ENCODE measurements at places on chromosomes 3 and 15.

- no peak for DNase-seq
Measured at GRCh38 chr3:14967285-14967684, 19.9 kb downstream of the NR2C2 start.

GRCh38 chr3:56783644-56784447, 17.9 kb downstream of the ARHGEF3 start:
- DNase-seq = peak; percentile 66

DNA sequence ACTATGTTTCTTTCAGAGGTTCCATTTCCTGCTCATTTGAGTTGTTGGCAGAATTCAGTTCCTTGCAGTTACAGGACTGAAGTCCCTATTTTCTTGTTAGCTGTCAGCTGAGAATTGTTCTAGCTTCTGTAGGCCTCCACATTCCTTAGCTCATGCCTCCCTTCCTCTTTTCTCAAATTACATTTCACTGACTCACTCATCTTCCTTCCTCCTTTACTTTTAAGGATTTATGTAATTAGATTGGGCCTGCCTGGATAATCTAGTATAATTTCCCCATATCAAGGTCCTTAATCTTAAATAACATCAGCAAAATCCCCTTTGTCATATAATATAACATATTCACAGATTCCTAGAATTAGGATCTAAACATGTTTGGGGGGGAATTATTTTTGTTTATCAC, 40.6 kb upstream of the RBMS3 start:
- no peak for DNase-seq

DNA sequence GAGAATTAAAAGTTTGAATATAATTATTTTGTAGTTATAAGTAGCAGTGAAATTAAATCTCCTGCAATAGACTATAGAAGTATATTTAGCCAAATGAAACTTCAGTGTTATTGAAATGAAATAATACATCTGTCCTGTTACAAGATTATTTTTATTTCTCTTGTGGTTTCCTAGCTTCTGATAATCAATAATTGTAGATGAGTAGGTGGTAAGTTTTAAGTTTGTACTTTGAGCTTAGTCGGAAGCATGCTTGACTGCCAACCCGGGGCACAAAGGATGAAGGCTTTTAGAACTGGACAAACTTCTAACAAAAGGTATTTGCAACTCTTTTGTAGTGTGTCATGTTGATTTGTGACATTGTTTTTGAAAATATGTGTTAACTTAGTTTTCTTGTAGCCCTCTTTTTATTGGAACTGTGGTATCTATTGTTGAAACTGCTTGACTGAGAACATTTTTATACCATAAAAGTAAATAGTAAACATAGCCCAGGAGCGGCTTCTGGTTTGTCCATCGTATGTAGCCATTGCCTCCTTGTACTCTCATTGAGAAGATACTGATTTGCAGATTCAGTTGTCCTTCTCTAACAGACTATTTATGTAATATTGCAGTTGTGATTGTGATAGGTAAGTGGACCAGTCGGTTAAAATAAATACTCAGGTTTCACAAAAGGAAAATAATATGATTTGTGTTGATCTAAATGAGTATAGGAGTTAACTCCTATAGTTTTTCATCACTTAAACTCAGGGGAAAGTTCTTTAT, 2.9 kb downstream of the CTNNB1 start:
- no peak for DNase-seq

GRCh38 chr3:127395663-127396355, 108.0 kb upstream of the PRR20G start:
- DNase-seq = no peak

GRCh38 chr3:11779626-11780025, 67.1 kb downstream of the TAMM41 start:
- DNase-seq = no peak

DNA sequence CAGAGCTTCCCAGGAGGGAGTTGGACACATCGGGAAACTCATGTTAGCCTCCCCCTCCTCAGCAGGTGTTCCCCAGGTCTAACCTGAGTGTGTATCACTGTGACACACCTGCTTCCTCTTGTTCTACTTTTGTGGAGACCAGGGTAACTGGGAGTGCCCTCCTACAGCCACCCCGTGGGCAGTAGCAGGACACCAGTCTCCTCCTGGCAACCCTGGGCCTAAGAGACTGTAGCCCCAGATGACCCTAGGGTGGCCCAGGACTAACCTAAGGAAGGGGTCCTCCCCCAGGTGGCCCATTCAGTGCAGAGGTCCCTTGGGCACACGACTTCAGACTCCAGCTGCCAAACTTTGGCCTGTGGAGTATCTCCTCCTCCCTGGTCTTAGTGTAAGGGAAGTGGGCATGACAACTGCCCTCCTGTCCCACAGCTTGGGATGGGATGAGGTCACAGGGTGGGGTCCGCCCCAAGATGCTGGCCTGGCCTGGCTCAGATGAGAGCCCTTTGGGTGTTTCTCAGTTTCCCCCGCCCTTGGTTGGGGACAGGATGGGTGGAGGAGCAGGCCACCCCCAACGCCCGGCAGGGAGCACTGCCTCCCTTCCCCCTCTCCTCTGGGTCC, 4.8 kb downstream of the CSK start:
- no peak for DNase-seq

DNA sequence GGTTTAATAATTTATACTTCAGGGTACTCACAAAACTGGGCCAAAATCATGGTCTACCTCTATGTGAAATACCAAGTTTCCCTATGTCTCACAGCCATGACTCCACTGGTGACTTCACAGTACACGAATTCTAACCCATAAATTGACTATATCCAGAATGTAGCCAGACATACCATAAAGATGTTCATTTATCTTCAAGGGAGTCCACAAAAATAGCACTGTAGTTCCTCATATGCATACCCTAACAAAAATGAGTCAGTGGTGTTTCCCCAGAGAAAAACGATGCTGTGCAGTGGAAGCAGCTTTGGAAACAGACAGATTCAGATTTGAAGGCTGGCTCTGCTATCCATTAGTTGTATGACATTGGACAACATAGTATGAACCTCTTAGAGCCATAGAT, 438.8 kb downstream of the FHIT start:
- no peak for DNase-seq

- no peak for DNase-seq
Measured at GRCh38 chr3:56137415-56137814, 330.9 kb downstream of the ERC2 start.

- no peak for DNase-seq
Measured at GRCh38 chr3:55333923-55334322, 153.2 kb downstream of the WNT5A start.

DNA sequence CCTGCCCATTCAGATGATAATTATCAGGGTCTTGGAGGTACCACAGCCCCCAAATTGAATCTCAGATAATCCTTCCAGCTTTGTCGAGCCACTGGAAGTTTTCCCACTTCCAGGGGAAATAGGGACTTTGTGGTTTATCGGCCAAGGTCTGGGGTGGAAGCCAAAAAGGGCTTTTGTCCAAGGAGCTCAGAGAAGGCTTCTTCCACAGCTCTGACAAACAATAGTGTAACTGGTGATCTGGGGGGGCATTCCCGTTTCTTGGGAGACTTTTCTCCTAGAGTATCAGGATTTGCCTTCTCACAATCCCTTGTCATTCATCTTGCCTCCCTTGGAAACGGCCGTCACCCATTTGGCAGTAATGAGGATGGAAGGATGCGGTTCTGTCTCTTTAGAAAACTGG, 18.4 kb downstream of the SRGAP3 start:
- DNase-seq = no peak

DNA sequence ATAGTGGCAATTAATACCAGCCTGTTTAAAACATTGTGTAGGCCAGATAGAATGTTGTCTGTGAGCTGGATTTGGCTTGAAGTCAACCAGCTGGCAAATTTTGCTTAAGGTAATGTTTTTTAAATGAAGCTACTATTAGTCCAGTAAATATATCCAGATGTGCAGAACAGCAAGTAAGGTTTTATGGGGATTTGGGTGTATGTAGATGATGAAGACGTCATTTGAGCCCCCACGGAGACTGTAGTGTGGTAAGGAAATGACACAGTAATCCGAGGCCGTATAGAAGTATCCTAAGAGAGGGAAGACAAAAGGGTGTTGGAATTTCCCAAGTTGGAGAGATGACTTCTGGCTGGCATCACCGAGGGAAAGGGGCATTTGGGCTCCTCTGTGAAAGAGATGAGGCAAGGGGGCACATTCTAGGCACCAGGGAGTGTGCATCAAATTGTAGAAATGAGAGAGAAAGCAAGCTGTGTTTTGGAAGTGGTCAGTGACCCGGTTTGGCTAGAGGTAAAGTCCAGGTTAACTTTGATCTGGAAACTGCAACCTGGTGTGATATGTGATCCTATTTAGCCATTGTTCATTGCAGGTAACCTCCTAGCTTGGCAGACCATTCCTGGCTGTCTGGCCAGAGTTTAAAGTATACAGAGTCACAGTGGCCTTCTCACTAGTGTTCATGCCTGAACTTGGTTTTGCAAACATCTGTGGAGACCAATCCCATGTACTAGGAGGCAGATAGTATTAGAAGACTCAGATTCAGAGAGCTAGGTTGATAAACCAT, 104.2 kb downstream of the ITPR1 start:
- DNase-seq = no peak

DNA sequence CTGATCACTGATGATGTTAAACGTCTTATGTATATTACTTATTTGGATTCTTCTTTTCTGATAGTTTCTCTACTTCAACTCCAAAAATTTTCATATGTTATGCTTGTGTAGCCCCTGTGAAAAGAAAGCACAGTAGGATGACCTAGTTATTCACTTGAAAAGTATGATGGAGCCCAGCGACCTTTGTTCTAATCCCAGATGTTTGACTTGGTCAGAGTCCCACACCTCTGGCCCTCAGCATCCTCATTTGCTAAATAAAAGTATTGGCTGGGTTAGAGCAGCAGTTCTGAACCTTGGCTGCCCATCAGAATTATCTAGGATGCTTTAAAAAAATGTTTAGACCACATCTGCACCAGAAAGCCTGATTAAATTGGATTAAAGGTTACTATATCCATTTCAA, 173.7 kb downstream of the ATG7 start:
- DNase-seq = no peak

DNA sequence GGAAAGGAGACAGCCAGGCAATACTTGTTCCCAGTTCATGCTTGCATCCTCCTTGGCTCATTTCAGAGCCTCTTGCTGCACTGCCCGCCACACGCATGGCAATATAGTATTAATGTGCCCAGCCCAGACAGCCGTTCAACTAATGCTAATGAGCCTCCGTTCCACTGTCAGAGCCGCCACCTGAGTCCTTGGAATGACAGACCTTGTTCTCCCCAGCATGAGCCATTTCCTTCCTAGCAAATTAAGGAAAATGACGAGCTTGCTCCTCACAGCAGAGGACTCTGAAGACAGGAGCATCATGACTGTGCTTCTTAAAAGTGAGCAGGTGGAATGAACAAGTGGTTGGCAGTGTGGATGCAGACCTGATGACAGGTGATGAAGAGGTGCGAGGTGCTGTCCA, 10.8 kb upstream of the LRRC15 start:
- no peak for DNase-seq

GRCh38 chr3:150331978-150332568, 76.0 kb upstream of the TSC22D2 start:
- DNase-seq = no peak

DNA sequence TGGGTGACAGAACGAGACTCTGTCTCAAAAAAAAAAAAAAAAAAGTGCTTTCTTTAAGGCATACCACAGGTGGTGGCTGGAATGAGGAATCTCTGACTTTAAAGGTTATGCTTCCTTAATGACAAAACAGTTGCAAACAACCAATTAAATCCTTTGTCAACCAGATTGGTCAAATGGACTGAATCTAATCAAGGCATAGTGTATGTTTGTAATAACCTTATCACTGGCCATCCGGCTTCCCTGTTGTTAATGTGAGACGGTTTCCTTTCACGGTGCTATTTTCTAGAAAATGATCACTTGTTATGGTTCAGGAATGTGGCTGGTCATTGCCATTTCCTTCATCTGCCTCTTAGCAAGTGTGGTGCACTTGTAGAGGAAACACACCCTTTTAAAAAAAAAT, 75.9 kb downstream of the FLNB start:
- DNase-seq = no peak

DNA sequence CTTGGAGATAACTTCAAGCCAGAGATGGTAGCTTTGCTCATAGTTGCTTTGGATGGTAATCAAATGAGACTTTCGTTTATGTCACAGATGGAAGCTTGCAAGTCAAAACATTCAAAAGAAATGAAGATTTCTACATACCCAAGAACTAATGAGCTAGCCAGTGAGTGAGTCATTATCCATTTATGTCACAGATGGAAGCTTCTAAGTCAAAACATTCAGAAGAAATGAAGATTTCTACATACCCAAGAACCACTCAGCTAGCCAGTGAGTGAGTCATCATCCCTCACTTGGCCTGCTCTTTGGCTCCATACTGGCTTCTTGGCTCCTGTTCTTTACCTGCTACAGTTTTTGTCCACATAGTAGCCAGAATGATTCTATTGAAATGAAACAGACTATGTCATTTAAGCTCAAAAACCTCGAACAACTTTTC, 559.8 kb upstream of the CBLB start:
- DNase-seq = peak; percentile 94

DNA sequence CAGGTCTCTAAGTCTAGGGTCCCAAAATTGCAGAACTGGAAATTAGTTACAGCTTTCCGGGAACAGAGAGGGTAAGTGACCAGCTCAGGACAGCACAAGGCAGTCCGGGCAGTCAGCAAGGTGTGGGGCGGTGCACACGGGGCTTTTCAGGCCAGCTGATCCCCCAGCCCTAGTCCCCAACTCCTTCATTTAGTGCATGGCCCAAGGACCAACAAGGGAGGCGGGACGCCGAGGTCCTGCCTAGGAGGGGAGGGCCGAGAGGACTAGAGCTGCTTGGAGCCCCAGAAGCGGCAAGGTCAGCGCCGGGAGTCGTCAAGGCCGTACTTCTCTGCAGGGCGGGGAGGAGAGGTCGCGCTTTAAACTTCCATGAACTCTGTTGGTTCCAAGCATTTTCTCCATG, 2.0 kb upstream of the PDE8A start:
- no peak for DNase-seq

DNA sequence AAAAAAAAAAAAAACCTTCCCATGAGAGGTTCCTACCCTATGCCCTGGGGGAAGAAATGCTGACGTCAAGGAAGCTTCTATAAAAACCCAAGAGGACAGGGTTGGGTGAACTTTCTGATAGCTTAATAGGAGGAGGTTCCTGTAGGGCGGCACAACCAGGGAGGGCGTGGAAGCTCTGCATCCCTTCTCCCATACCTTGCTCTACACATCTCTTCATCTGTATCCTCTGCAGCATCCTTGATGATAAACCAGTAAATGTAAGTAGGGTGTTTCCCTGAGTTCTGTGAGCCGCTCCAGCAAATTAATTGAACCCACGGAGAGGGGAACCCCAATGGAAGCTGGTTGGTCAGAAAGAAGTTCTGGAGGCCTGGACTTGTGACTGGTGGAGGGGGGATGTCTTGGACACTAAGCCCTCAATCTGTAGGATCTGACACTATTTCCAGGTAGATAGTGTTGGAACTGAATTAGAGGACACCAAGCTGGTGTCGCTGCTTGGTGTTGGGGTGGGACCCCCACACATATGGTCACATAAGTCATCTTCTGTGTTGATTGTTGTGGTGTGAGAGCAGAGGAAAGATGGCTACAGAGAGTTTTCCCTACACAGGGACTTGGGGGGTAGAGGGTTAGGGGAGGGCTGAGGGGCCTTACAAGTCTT, 91.5 kb downstream of the ST6GAL1 start:
- no peak for DNase-seq

All from AG09319 (cell line).